ENCODE measurements at places on chromosomes 7 and 10. TPM values are rescaled to one million over a fixed set of nuclear protein-coding genes. Genes with fewer than 3 reads are reported as not detected.

DNA sequence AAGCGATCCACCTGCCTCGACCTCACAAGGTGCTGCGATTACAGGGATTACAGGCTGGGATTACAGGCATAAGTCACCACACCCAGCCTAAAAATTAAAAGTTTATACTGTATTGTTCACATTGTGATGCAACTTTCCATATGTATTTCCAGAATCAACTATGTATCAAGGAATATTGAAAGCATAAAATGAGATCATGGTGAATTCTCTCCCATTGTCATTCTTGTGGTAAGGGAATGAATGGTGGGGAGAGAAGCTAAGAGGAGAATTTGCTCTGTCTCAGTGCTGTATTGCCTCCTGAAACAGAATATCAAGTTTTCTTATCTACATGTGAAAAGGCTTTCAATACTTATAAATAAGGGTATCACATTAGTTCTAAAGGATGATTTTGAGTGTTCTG lies 81.7 kb downstream of the CD36 start:
- DNase-seq = no peak

GRCh38 chr10:128687408-128687807 lies 561.2 kb upstream of the MKI67 start:
- no peak for DNase-seq

GRCh38 chr10:8444630-8445029 lies 390.1 kb downstream of the GATA3 start:
- no peak for DNase-seq

GRCh38 chr10:129935867-129936152 lies 28.3 kb downstream of the EBF3 start:
- DNase-seq = no peak

- no peak for DNase-seq
These were observed 9.2 kb upstream of the MYO1G start for GRCh38 chr7:44987996-44988395.

DNA sequence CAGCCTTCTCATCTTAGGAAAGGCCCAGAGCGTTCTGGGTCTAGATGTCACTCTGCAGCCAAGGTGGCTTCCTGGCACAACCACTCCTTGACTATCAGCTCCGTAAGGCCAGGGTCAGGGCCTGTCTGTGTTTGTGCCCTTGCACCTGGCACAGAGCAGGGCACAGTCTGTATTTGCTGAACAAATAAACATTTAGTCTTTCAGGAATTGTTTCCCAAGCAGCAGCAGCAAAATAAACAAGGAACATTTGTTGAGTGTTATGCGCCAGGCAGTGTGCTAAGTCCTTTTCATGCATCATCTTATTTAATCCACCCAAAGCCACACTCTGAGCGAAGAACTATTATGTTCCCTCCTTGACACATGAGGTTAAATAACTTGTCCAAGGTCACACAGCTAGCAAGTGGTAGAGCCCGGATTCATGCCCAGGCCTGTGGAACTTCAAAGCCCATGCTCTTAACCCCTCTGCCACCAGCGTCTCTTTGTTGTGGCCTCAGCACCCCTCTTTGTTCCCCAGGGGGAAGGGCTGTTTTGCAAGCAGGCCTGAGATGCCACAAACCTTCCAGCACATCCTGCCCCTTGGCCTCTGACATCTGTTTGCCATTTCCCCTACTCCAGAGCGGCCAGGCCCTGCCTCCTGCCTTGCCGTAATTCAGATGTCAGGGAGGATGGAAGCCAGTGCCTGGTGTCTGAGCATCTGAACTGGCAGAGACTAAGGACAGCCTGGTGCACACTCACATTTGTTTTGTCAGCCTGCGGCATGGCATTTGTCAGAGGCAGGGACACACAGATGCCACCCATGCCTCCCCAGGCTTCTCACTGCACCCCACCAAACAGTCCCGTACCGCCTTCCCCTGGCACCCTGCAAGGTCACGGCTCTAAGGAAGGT lies 325.8 kb upstream of the ZMIZ1 start:
- no peak for DNase-seq

GRCh38 chr7:31890766-31891165 lies 179.4 kb downstream of the PDE1C start:
- no peak for DNase-seq

DNA sequence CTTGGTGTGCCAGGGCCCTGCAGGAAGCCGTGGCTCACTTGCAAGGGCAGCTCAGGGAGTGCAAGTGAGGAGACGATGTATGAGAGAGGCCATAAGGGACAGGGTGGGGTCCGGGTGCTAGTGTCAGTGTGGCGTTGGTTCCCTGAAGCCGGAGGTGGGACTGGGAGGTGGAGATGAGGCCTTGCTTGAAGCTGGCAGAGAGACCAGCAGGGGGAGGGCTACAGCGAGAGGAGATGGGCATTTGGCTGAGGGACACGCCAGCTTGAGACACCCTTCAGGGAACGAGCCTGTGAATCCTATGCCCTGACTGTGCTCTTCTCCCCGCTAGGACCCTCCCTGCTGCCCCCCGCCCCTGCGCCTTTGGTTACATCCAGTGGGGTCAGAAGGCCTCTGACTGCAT lies 529.1 kb downstream of the TCERG1L start:
- DNase-seq = no peak

DNA sequence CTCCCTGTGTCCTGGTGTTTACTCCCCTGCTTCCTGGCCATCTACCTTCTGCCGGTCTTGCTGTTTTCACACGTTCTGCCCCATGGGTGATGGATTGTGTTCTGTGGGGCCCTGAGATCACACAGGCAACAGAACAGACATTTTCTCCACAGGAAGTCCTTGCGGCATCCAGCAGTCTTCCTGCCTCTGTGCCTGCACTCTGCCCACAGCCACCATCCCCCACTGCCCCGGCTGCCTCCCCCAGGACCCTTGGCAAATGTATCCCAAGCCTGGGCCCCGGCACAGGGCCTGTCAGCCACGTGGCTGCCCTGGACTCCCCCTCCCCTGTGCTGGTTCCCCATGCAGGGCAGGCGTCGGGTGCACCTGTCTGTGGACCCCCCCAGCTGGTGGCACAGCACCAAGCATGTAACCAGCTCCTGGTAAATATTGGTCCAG lies 184.2 kb downstream of the WDR37 start:
- no peak for DNase-seq

DNA sequence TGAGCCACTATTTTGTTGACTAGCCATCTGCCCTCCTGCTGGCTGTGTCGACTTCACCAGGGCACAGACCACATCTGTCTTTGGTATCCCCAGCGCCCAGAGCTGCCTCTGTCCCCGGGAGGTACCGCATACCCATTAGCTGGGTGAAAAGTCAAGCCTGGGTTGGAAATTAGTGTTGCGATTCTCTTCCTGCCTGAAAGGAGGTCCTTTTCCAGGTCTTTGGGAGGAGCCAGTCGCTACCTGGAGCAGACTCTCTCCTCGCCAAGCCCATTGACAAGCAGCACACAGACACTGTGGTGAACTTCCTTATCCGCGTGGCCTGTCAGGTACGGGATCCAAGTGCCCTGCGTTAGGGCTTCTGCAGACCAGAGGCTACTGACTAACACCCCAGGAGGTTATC lies 79.4 kb downstream of the TRRAP start:
- no peak for DNase-seq

- DNase-seq = no peak
These were observed 149.1 kb upstream of the ADO start for GRCh38 chr10:62655337-62655994.

GRCh38 chr10:34916314-34916713 lies 101.2 kb upstream of the PARD3 start:
- DNase-seq = peak; percentile 78

DNA sequence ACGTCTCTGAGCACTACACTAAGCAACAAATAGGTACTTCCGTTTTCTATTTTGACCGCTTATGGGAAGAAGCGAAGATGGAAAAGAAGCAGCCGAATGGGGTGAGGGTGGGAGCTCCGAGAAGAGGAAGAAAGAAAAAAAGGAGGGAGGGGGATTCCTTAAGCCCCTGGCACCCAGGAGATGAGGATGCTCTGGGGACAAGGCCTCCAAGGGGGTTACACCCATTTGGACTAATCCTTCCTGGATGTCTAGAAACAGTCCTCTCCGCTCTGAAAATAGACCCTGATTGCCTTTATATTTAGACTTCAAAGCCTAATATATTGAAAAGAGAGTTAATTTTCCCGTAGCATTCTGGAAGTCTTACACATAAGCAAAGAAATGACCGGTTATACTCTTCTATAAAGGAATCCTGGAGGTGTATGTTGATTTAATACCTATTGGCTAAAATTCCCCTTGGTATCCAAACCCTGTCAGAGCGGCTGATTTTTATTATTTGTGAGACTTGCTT lies 676 bp upstream of the HTR7 start:
- DNase-seq = no peak

- DNase-seq = no peak
These were observed 29.1 kb downstream of the MCU start for GRCh38 chr10:72720814-72721660.

- DNase-seq = no peak
These were observed 23.4 kb downstream of the RPP38 start for GRCh38 chr10:15120523-15120922.

DNA sequence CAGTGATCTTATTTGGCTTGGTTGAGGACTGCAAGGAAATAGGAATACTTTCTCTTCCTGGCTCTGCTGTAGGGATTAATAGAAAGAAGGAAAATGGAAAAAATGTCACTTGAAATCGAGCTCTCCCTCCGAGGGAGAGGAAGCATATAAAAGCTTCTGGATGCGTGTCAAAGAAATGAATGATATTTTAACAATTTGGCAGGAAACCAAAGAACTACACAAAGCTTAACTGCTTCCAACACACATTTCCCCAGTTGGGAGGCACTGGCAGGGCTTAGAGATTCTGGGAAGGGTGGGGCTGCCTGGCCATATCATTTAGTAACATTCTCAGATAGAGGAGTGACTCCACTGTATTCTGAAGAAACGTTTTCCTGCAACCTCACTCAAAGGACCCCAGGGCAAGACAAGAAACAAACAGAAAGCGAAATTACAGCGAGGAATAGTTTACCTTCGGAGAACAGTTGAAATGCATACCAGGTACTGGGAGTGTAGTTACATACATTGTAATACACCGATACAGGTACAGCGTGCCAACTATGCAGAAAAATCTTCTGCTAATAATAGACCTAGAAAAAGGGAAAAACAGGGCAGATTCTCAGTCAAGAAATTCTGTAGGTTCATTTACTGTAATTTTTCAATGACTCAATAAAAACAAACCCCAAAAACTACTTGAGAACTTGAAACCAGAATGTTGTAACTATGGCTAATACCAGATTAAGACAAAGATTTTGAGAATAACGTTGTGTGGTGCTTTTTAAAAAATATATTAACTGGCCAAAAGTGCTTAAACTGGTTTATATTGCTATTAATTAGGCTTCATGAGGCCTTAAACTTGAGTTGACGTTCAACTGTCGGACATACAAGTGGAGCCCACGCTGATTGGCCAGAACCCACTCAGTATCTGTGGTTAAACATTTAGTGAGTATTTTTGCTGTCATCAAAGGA lies 75.7 kb upstream of the ASAH2 start:
- DNase-seq = no peak

DNA sequence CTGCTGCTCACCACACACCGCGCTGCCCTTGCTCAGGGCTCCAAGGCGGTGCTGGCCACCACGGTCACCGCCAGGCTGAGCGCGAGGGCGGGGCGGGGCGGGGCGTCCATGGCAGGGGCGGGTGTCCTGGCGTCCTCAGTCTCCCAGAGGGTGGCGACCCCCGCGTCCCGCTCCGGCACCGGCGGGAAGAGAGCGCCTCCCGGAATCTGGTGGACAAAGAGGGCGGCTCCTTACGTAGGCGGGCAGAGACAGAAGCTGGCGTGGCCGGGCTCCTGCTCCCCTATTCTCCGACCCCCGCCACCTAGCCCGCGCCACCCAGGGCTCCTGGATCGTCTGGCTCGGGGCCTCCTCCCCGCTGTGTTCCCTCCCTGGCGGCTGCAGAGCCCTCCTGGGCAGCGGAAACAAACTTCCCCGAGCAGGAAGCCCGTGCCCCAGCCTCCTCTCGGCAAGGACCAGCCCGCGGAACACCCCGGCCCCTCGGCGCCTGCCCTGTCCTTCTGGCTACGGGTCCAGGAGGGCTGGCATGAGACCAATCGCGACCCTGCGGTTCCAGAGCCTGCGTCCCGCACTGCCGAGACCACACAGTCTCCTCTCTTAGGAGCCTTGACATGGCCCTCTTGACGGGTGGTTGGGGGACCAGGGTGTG lies 133.8 kb upstream of the ZNF92 start:
- no peak for DNase-seq

PLPP4 gene
- polyA plus RNA-seq = 0.10 TPM

TAS2R41 gene
- not detected for polyA plus RNA-seq

EVX1 gene
- not detected for polyA plus RNA-seq

C7orf57 gene
- not detected for polyA plus RNA-seq

MAT1A gene
- polyA plus RNA-seq = not detected

COL26A1 gene
- 0.06 TPM for polyA plus RNA-seq

OR2A42 gene
- polyA plus RNA-seq = not detected

LRGUK gene
- 0.09 TPM for polyA plus RNA-seq

CACNA2D1 gene
- 19.5 TPM for polyA plus RNA-seq

All from AG04450 (cell line).